ENCODE measurements at places on chromosomes 1 and 21.

- DNase-seq: no peak
These were observed 16.1 kb downstream of the H6PD start for GRCh38 chr1:9250411-9251381.

DNA sequence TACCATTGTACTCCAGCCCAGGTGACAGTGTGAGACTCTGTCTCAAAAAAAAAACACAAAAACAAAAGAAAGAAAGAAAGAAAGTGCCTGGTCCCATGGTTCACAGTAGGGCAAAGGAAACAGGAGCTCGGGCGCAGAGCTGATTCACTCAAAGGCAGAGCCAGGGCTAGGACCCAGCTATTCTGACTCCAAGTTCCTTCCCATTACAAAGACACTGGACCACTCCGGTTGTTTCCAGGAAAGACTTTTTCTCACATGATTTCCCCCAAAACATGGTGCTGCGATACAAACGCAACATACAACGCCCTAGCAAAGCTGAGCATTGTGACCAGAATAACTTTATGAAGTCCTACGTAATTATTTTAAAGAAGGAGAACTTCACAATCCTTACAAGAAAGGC, 10.7 kb downstream of the ABCG1 start:
- DNase-seq: no peak

- no peak for DNase-seq
These were observed 41.6 kb upstream of the SLC45A1 start for GRCh38 chr1:8276173-8276914.

DNA sequence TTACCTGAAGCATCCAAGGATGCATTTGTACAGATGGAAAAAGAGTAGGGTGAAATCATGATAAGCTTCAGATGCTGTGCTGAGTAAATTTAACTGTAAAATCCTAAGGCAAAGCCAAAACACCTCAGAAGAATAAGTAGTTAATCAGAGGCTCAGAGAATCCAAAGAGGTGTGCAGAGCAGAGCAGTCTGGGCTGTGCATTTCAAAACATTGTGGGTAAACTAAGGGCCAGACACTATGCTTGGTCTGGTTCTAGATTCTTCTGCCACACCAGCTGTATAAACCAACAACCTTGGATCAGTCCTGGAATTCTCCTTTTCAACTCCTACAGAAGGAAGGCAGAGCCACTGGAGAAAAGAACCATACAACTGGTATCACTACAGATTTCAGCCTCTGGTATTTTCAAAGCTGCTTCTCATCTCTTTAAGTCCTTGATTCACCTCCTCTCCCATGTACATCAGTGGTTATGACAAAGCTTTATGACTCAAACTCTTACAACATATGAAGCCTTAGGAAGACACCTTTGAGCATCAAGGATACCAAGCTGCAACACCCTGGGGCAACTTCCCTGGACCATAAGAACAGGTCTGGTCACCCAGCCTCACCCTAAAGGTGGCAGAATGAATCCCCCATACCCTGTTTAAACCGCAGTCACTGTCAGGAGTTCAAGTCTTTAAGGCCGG, 11.6 kb upstream of the HIPK1 start:
- no peak for DNase-seq

DNA sequence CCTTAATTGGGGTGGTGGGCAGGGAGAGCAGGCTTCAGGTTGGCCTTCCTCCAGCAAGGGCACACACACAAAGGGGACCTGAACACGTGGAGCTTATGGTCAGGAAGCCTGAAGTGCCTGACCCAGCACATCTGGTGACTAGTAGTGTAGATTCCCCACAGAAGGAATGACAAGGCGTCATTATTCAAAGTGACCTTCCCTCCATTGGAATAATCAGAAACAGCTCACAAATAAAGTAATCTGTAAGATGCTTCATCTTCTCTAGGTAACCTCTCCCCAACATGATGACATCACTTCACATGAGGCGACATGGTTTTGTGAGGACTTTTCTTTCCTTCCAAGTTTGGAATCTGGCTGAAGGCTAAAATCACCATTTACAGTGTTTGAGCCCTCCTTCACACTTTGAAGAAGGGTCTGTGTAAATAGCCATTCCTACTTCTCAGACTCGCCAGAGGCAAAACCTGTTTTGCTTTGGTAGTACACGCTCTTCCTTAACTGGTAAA, 32.8 kb upstream of the ERG start:
- DNase-seq: no peak

- no peak for DNase-seq
These were observed 2.1 kb downstream of the C1orf35 start for GRCh38 chr1:228100822-228101613.

DNA sequence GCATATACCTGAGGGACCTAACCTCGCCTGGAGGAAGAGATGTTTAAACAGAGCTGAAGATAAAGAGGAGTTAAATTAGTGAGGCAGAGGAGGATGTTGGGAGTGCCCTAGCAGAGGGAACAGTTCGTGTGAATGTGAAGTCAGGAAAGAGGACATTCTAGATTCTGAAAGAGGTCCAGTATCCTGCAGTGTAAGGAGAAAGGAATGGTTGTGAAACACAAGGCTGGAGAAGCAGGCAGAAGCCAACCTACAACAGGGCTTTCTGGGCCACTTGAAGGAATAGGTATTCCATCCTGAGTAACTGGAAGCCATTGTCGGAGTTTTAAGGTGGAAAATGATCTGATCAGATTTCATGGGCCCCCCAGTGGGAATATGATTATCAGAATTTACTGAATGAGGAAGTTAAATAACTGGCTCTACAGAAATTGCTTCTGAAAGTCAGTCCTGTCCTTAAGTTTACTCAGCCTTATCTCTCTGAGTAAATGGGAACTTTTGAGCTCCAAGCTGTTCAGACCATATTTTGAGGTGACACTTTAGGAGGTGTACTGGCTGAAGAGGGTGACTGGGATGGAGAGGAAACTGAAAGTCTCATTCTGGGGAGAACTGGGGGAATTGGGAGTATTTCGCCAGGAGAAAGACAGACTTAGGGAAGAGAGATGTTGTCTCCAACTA, 24.4 kb upstream of the FAAH start:
- DNase-seq: no peak

GRCh38 chr1:31926853-31927660, 11.1 kb downstream of the PTP4A2 start:
- no peak for DNase-seq

DNA sequence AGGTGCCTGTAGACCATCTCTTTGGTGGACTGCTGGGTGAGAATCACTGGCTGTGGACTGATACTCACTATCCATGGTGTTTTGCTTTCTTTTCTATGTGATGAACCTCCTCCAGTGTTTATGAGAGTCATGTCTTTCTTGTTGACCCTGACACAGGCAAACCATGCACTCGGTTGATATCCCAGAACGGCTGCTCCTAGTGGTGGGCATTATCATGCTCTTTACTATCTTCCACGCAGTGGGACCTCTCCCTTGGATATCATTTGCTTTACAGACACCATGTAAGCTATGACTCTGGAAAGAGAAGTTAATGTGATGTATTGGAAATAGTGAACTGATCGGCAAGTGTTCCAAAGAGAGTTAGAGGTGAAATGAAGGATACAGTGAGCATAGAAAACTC, 1455.6 kb downstream of the BRINP3 start:
- DNase-seq: no peak

DNA sequence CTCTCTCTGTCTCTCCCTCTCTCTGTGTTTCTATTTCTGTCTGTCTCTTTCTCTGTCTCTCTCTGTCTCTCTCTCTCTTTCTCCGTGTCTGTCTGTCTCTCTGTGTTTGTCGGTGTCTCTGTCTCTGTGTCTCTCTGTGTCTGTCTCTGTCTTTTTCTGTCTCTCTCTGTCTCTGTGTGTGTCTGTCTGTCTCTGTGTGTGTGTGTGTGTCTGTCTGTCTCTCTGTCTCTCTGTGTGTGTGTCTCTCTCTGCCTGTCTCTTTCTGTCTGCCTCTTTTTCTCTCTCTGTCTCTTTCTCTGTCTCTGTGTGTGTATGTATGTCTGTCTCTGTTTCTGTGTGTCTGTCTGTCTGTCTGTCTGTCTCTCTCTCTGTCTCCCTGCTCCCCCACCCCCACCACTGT, 31.7 kb upstream of the ZC3H12A start:
- no peak for DNase-seq

- no peak for DNase-seq
These were observed 535.4 kb upstream of the USP24 start for GRCh38 chr1:55750628-55750995.

DNA sequence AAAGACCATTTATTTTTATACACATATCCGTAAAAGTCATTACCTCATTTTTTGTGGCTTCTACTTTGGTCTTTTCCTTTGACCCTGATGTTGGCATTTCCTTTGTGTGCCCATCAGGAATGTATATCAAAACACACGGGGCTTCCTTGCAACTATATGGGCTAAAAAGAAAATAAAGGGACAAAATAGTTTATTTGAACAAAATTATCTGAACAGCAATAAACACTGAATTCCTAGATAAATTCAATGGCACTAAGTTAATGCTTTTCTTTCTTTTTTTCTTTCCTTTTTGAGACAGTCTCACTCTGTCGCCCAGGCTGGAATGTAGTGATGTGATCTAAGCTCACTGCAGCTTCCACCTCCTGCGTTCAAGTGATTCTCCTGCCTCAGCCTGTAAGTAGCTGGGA, 45.2 kb downstream of the EPRS1 start:
- no peak for DNase-seq

DNA sequence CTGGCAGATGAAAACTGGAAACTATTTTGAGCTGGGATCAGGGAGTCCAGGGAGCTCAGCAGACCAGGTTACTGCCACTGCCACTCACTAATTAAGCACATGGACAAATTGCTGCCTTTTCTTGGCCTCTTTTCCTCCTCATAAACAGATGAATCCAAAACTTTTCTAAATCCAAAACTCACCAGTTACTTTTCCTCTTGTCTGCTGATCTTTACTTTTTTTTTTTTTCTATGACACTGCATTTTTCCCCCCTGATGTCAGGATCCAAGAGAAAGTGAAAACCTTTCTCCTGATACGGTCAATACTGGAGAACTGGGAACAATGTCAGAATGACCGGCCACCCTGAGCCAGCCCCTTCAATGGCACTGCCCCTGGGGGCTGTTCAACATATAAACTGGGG, 405.8 kb downstream of the DUSP10 start:
- no peak for DNase-seq

- DNase-seq: no peak
These were observed 267.9 kb downstream of the HHAT start for GRCh38 chr1:210596641-210597040.

DNA sequence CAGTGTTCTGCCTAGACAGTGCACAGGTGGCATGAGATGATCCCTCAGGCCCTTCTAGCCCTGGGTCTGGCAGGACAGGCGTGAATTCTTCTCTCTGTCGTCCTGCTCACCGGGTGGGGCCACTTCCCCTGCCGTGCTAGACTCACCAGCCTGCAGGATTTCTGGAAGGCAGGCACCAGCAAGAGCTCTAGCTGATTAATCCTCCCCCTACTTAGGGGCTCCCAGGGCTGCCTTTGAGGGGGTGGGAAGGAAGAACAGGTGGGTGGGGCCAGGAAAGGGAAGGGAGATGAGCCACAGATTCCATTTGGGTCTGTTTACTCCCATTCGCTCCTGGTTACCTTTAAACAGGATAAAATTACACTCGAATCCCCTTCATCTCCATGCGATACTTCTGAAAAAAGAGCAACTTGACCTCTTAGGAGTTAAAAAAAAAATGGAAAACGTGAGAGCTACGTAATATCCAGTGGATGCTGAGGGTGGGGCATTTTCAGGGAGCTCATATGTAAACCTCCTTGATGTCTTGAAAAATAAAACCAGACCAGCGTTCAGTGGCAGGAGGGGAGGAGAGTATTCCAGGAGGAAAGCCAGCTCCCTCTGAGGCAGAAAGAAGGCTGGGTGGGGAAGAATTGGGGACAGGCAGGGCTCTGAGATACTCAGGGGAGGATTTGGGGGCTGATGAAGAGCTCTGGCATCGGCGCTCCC, 665.5 kb downstream of the PTPRU start:
- DNase-seq: no peak

- DNase-seq: no peak
These were observed 37.5 kb upstream of the RCAN3 start for GRCh38 chr1:24465099-24465498.

DNA sequence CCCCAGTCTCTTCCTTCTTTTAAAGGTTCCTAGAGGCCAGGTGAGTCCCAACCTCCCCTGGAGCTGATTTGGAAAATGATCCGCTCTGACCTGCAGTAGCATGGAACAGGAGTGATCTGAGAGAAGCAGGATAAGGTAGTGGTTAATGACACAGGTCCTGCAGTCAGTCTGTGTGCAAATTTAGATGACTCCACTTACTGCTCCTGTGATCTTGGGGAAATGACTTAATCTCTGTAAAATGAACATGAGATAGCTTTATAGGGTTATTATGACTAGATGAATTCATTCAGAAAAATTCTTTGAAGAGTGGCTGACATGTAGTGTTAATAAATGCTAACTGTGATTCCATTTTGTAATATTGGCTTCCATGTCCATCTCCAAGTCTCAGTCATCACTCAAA, 374.9 kb upstream of the CAMK1G start:
- no peak for DNase-seq

DNA sequence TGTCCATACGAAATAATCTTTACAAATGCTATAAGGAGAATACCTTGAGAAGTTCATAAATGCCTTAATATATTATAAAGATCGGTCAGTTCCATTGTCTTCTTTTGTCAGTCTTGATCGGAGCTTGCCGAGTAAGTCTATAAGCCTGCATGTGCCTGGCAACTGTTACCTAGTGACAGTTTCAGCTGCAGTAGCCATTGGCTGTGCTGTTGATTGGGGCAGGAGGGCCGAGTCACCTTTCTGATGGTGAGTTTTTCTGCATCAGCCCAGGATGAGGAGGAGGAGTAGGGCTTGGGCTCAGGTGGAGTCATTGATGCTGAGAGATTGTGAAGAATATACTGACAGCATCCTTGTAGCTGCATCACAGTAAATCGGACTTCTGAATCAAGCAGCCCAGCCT, 1.9 kb upstream of the GPR52 start:
- DNase-seq: no peak

DNA sequence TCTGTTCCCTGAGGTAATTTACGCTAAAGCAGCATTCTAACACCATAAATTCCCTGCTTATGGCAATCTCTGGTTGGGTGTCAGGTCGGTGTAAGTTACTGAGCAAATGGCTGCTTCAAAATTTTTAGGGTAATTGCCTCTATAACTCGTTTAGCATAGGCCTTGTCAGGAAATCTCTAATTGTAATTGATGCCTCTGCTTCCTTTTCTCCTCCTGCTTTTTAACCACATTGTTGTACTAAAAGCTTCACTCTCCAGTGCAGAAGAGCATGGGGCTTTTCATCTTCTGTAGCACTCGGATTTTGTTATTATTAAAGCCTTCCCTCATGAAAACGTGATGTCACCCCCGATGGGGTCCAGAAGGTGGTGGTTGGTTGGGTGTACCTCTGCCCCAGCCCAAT, 141.6 kb upstream of the NBPF11 start:
- no peak for DNase-seq

- no peak for DNase-seq
These were observed 136.1 kb downstream of the TGFB2 start for GRCh38 chr1:218481116-218481775.

- DNase-seq: no peak
These were observed 82.6 kb downstream of the TEX35 start for GRCh38 chr1:178595491-178595890.

GRCh38 chr1:204960306-204961125, 82.5 kb upstream of the CNTN2 start:
- no peak for DNase-seq

GRCh38 chr21:38945545-38946245, 140.0 kb downstream of the ETS2 start:
- no peak for DNase-seq

- DNase-seq: no peak
These were observed 11.1 kb upstream of the FABP3 start for GRCh38 chr1:31383967-31384366.
